ENCODE measurements at places on chromosomes 2 and 18.

- no peak for DNase-seq
Measured at GRCh38 chr2:162828545-162828944, 10.0 kb downstream of the KCNH7 start.

- no peak for DNase-seq
Measured at GRCh38 chr18:10604182-10604581, 78.4 kb downstream of the NAPG start.

DNA sequence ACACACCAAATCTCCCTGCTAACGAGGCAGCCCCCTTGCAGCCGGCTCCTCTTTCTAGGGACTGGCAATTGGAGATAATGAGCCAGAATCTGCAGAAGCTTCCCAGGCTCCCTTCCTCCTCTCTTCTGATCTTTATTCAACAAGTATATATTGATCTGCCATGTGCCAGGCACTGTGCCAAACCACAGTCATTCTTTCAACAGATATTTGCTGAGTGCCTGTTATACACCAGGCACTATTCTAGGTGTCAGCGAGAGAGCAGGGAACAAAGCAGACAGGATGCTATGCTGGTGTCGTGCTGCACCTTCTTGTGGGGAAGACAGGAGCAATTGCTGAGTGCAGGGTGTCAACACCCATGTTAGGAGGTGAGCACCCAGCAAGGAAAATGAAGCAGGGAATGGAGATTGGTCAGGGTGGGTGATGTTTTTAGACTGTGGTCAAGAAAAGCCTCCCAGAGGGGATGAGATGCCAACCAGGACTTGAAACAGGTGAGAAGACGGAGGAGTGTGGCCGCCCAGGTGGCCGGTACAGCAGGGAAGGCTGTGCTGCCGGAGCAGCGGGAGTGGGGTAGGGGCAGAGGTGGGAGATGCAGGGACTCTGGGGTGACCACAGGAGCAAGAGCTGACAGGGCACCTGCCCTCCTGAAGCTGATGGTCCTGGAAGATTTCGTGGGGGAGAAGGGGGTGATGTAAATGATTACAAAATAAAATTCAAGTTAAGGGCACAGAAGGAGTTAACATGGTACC, 307.6 kb upstream of the RAB12 start:
- DNase-seq, result peak; percentile 24

DNA sequence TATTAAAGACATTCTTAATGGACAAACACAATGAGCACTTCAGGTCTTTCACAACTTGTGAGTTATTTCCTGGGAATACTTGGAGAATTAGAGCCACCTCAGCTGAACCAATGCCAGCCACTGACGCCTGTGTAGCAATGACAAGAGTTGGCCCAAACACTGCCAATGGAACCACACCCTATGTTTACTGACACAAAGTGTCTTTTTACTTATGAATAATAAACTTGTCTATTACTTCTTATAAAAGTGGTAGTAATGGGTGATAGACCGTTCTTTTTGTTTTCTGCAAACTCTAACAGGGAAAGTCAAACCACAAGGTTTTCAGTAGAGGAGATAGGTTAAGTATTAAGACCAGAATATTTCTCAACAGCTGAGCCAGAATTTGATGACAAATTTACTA, 12.5 kb upstream of the CHAC2 start:
- peak; percentile 22 for DNase-seq

DNA sequence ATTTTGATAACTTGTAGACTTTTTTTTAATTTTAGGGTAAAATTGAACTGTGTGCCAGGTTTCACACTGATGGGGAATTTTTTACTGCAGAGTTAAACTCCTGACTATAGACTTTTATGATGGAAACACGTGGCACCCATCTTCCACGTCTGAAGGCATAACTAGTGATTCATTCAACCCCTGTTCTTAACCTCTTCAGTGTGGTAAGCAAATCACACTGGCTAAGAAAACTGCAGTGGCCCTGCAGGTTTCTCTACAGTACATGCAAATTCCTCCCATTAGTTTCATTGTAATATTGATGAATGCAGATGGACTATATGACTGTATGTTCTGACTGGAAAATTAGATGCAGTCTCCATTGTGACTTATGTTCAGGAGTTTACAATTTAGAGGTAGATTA, 47.2 kb downstream of the SMAD4 start:
- DNase-seq, result peak; percentile 89
